ENCODE measurements at places on chromosomes 13 and 19.
A peak's percentile ranks its signal among the peaks of the same experiment; 100 is the strongest.

DNA sequence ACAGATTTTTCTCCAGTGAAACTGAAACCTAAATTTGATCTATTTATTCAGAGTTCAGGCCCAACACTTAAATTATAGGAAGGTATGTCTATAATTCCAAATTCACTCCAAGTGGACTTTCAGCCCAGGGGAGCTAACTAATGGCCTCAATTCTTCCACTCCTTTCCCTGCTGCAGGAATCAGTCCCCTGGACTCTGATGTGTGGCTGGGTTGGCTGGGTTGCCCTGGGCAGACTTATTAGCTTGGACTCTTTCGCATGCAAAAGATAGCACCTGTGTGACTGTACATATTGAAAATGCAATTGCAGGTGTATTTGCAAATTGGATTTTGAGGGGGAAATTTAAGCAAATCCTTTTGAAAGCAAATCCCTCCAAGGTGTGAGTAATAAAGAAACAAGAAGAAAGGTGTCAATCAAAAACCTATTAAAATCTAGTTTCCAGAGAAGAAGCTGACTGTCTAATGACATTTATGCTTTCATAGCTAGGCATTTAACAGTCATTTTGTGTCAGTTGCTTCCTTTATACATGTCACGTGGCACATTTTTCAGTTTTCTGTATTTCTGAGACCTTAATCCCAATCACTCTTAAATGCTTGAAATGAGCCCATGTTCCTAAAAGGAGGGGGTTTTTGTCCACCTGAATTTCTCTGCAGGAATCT, 42.7 kb downstream of the KLF5 start:
- no peak for DNase-seq

- peak; percentile 38 for DNase-seq
These were observed 1.3 kb downstream of the BBC3 start for GRCh38 chr19:47229676-47230053.

DNA sequence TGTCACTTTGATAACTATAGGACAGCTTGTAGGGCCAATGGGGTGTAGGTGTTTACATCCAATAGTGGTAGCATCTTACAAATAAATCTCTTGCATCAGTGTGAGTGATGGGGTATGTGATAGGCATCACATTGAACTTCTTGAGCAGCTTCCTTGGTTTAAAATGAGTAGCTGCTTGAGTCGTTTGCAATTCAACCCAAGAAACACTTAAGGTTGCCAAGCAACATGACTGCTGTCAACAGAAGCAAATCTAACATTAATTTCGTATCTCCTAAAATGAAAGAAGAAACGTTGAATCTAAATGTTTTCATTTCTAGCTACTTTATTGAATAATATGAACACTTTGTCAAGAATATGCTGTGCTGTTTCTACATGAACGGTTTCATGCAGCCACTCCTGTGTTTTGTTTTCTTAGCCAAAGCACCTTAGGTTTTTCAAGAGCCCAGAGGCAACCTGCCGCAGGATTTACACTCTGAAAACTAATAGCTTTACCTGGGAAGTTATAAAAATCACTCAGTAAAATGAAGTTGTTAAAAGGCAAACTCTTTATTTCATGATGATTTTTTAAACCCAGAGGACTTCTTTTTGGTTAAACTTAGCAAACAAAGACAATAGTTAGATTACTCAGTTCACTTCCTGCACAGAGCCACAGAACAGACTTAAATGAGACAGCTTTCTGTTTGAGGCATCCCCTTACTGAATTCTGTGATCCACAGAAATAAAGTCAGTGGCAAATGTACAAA, 305.2 kb downstream of the MTUS2 start:
- DNase-seq = no peak

DNA sequence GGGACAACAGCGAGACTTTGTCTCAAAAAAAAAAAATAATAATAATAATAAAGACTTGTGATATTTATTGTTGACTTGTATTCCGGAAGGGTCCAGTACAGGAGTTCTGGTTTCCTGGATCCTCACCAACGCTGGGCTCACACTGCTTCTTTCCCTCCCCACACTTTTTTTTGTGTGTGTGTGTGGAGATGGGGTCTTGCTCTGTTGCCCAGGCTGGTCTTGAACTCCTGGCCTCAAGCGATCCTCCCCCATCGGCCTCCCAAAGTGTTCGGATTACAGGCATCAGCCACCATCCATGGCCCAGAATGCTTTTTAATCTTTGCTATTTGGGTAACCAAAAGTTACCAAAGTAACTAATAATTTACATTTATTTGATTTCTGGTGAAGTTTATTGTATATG, 39.1 kb downstream of the SIPA1L3 start:
- DNase-seq = no peak

- DNase-seq = no peak
These were observed 256.6 kb downstream of the ABCC4 start for GRCh38 chr13:95044452-95045205.

GRCh38 chr19:23409392-23410048, 14.2 kb upstream of the ZNF91 start:
- DNase-seq = peak; percentile 33

- no peak for DNase-seq
These were observed 22.8 kb downstream of the PLIN4 start for GRCh38 chr19:4495471-4495870.

DNA sequence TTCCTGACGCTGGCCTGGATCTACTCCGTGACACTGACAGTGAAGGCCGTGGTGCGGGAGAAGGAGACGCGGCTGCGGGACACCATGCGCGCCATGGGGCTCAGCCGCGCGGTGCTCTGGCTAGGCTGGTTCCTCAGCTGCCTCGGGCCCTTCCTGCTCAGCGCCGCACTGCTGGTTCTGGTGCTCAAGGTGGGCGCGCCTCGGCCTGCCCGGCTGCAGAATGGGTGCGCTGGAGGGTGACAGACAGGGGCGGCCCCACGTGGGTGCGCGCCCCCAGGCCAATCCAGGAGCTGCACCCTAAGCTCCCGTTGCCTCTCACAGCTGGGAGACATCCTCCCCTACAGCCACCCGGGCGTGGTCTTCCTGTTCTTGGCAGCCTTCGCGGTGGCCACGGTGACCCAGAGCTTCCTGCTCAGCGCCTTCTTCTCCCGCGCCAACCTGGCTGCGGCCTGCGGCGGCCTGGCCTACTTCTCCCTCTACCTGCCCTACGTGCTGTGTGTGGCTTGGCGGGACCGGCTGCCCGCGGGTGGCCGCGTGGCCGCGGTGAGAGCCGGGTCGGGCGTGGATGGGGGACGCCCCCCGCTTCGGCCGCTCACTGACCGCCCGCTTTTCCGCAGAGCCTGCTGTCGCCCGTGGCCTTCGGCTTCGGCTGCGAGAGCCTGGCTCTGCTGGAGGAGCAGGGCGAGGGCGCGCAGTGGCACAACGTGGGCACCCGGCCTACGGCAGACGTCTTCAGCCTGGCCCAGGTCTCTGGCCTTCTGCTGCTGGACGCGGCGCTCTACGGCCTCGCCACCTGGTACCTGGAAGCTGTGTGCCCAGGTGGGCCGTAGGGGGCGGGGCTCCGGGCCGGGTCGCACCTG, 7.2 kb downstream of the ABCA7 start:
- peak; percentile 63 for DNase-seq

- DNase-seq = peak; percentile 45
These were observed 1.7 kb downstream of the ATP13A1 start for GRCh38 chr19:19661675-19662251.

GRCh38 chr19:57231686-57232085, 863 bp downstream of the AURKC start:
- no peak for DNase-seq

- DNase-seq = no peak
These were observed 418.9 kb downstream of the KLF12 start for GRCh38 chr13:73715114-73715910.

DNA sequence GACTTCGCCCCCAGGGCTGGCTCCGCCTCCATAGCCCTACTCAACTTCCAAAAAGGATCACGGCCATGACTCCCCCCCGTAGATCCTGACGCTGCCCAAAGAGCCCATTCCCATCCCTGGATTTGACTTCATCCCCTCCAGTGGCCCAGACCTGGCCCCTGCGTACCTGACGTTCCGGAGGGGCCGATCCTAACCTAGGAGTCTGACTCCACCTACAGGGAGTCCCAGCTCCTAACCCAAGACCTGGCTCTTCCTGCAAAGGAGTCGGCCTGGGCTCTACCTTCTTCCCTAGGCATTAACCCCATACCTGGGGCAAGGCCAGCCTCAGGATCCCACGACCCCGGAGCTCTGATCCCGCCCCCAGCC, 10.8 kb downstream of the STAP2 start:
- no peak for DNase-seq

GRCh38 chr19:18496980-18497256, 25.0 kb downstream of the ELL start:
- no peak for DNase-seq

- DNase-seq = no peak
These were observed 436.7 kb downstream of the FGF9 start for GRCh38 chr13:22107549-22107948.

- no peak for DNase-seq
These were observed 92.7 kb downstream of the SGCG start for GRCh38 chr13:23273498-23273897.

DNA sequence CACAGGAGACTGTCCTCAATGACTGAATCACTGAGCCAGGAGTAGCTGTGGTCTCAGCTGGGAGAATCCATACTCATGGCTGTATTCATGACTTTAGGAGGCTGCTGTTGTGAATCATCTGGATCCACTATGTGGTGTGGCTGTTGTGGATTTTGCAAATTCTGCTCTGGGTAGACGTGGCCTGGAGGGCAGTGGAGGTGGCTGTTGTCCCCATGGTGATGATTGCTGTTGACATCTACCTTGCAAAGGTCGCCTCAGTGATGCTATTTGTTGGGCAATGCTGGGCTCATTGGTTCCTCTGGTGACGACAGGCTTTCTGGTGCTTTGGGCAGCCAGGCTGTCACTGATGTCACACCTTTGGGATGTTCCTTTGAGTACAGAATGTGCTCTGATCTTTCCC, 23.9 kb downstream of the MUC16 start:
- DNase-seq = no peak

- DNase-seq = peak; percentile 52
These were observed 1.1 kb downstream of the NAXD start for GRCh38 chr13:110616103-110617101.

DNA sequence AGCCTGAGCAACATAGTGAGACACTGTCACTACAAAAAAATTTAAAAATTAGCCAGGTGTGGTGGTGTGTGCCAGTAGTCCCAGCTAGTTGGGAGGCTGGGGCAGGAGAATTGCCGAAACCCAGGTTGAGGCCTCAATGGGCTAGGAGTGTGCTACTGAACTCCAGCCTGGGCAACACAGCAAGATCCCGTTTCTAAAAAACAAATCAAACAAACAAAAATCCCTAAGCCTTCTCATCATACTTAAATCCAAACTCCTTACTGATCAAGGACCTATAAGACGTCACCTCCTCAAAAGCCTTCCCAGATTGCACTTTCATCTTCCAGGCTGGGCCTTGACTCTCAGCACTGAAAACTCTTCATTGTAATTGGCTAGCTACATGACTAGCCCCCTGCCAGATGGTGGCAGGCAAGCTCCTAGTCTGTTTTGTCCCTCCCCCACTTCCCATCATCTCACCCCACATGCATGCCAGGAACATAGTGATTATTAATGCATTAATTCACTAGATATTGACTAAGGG, 17.5 kb upstream of the NANOS3 start:
- no peak for DNase-seq

DNA sequence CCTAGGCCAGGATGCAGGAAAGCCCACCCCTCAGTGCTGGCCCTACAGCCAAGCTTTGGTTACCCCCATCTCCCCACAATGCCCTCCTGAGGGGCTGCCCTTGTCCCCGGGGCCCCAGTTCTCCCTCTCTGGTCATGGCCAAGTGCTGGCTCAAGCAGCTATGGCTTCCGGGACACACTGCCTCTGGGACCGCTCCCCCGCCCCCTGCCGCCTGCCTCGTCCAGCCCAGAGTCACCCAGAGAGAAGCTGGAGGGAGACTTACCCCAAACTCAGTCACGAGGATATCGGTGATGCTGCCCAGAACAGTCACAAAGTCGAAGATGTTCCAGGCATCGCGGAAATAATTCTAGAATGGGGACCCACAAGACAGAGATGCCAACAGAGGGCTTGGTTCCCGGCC, 94.7 kb downstream of the IER2 start:
- no peak for DNase-seq

GRCh38 chr13:75347457-75347856, 134.5 kb downstream of the TBC1D4 start:
- DNase-seq = no peak

GRCh38 chr13:43074824-43075510, 51.6 kb downstream of the DNAJC15 start:
- DNase-seq = no peak

DNA sequence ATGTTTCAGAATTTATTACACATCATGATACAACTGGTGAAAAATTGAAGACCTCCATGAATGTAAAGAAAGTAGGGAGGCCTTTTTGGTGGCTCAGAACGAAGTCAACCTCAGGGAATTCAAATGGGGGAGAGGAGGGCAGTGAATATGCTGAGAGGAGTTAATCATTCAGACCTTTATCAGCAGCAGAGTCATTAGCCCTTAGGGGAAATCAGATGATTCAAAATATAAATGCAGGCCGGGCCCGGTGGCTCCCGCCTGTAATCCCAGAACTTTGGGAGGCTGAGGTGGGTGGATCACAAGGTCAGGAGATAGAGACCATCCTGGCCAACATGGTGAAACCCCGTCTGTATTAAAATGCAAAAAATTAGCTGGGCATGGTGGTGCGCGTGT, 80.4 kb upstream of the ZNF420 start:
- no peak for DNase-seq
